ENCODE measurements at places on chromosomes 6 and 20.

DNA sequence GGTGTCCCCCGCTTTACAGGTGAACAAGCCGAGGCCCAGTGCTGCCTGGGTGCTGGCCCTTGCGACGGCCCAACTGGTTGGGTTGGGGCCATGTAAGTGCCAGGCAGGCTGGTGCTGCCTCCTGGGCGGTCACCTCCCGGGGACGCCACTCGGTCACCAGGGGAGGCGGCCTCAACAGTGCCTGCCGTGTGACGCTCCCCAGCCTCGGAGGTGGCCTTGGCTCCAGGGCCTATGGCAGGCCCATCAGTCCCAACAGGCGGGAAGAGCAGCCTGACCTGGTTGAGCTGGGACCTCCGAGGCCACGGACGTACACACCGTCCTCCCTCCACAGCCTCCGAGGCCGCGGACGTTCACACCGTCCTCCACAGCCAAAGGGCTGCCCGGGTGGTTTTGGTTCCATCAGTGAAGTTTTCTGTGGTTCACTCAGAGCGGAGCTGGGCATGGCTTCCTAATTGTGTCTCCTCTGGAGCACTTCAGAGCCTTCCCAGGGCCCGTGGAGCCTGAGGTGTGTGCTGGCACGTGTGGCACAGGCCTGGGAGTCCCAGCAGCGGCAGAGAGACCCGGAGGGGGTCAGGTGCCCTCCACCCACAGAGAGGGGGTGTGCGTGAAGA, 19.3 kb upstream of the SLCO4A1 start:
- no peak for DNase-seq

GRCh38 chr6:166466178-166467122, 83.7 kb upstream of the MPC1 start:
- peak; percentile 30 for DNase-seq

- no peak for DNase-seq
Observed at GRCh38 chr20:41182296-41183212, 45.2 kb downstream of the PLCG1 start.

- DNase-seq, result no peak
Observed at GRCh38 chr6:70080443-70081070, 214.2 kb downstream of the COL19A1 start.

- DNase-seq, result no peak
Observed at GRCh38 chr6:123022975-123023374, 26.9 kb downstream of the CLVS2 start.

DNA sequence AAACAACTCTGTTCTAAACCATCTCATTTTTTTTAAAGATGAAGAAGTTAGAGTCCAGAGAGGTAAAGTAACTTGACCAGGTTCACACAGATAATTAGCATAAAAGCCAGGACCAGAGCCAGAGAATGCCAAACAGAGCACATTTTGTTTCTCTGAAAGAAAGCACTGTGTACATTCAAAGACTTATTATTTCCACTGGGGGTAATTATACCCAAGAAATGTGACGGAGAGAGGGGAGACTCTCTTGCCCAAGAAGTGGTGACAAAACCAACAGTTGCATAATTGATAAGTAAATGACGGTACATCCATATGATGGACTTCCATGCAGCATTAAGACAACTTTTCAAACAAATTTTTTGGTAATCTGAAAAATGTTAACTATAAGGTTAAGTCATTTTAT, 111.6 kb downstream of the RTN4IP1 start:
- DNase-seq, result no peak

- DNase-seq, result no peak
Observed at GRCh38 chr20:4848041-4848440, 126.3 kb downstream of the PRND start.

DNA sequence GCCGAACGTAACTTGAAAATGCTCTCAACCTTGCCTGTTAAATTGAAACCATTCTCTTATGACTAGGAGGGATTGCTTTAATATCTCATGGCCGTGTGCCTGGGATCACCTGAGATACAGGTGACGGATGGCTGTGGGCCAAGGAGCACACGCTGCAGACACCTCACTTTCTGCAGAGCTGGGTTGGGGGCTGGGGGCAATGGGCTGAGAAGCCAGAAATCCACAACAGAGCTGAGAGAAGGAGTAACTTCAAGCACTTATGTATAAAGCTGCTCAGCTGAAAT, 170.9 kb downstream of the DTNBP1 start:
- DNase-seq, result no peak

- DNase-seq, result no peak
Observed at GRCh38 chr20:56716806-56717205, 87.7 kb downstream of the TFAP2C start.

- DNase-seq, result no peak
Observed at GRCh38 chr6:36301085-36301658, 31.3 kb downstream of the PNPLA1 start.

- no peak for DNase-seq
Observed at GRCh38 chr20:46985671-46986070, 91.0 kb downstream of the EYA2 start.

DNA sequence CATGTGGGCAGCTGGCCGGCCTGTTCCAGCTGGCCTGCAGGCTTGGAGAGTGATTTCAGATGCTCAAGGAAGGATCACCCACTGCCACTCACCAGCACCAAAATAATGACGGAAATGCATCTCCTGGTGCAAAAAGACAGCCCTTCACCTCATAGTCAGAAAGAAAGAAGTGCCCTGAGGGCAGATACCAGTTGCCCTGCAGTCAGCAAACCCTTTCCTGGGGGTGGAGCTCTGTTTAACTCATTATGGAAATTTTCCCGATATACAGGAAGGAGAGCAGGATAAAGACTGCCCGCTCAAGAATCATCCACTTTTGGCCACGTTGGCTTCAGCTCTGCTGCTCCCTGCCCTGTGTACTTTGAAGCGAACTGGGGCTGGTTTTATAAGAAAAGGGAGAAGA, 127.9 kb downstream of the GRM4 start:
- DNase-seq, result no peak

GRCh38 chr20:59577037-59577808, 27.1 kb upstream of the PHACTR3 start:
- DNase-seq, result no peak

GRCh38 chr6:154371281-154371680, 14.7 kb upstream of the IPCEF1 start:
- DNase-seq, result no peak

GRCh38 chr20:24382331-24382730, 87.1 kb upstream of the SYNDIG1 start:
- DNase-seq, result no peak

DNA sequence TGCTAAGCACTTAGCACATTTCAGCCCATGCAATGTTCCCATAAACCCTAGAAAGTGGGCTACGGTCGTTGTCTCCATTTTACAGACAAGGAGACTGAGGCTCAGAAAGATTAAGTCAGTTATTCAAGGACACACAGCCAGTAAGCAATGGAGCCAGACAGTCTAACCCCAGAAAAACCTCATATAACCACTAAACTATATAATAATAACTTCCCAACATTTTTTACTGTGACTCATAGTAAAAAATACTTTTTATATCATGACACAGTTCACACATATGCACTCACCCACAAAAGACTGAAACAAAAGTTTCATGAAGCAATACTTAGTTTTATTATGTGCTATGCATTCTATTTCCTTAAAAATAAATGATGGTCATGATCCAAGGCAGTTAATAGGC, 66.2 kb upstream of the EYA2 start:
- no peak for DNase-seq

DNA sequence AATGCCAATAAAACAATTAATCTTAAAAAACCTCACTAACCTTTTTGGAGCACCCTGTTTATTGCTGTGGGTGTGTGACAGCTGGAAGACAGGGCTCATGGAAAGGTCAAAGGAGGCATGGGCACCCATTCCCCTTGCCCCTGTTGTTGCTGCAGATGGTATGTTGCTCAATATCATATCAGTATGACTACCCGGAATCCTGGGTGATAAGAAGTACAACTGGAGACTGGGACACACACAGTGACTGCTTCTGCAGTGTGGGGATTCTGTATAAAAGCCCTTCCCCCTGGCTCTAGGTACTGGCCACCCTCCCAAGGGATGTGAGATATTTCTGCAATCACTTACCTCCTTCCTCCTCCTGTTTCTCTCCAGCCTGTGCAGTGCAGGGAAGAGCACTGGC, 47.3 kb upstream of the IL20RA start:
- DNase-seq, result no peak

GRCh38 chr20:36313476-36313875, 7.3 kb downstream of the DLGAP4 start:
- DNase-seq, result no peak

GRCh38 chr20:39295301-39295700, 333.2 kb downstream of the DHX35 start:
- DNase-seq, result no peak

- no peak for DNase-seq
Observed at GRCh38 chr6:16048221-16048620, 80.7 kb upstream of the MYLIP start.

DNA sequence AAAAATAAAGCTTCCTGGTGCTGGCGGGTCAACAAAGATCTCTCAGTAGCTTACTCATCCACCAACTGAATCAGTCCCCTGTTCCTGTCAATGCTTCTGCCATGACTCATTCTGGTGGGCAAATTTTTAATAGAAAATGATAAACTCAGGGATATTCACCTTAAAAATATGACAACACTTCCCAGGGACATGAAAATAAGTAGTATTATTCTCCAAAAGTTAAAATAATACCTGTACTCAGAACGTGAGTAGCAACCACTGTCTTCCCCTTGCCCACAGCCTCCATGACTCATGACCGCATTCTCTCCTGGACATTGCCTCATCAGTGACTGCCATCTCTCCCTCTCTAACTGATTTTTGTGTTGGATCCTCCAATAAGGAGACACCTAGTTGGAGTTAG, 552.3 kb downstream of the KIF16B start:
- DNase-seq, result no peak

GRCh38 chr6:52610745-52611355, 34.0 kb upstream of the TRAM2 start:
- DNase-seq, result no peak

DNA sequence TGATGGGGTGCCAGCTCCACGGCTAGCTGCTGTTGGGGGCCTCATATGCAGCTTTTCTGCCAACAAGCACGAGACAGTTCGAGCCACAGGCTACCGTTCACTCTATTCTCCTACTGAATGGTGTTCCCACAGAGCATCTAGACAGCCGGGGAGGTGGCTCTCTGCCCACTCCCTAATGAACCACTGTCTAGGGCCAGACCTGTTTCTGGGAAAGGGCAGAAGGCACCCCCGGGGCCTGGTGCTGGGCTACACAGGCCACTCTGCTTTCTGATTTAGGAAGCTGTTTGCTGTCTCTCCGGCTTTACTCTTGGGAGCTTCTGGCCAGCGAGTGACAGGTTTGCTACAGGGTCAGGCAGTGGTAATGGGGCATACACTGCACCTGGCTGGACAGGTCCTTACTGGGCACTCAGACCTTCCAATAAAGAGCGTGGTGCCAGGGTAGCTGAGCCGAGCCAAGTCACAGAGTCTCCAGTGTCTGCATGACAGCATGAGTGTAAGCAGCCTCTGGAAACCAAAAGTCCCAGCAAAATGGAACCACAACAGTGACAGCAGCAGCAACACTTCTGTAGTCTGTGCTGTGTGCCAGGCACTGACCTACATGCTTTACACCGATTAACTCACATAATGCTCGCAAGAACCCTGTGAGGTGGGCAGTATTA, 8.4 kb downstream of the CCDC167 start:
- DNase-seq, result no peak

- DNase-seq, result no peak
Observed at GRCh38 chr6:32271429-32271828, 47.6 kb upstream of the NOTCH4 start.

GRCh38 chr6:126293891-126294524, 45.9 kb upstream of the CENPW start:
- DNase-seq, result no peak

GRCh38 chr6:125066964-125067363, 86.6 kb upstream of the TPD52L1 start:
- DNase-seq, result no peak

DNA sequence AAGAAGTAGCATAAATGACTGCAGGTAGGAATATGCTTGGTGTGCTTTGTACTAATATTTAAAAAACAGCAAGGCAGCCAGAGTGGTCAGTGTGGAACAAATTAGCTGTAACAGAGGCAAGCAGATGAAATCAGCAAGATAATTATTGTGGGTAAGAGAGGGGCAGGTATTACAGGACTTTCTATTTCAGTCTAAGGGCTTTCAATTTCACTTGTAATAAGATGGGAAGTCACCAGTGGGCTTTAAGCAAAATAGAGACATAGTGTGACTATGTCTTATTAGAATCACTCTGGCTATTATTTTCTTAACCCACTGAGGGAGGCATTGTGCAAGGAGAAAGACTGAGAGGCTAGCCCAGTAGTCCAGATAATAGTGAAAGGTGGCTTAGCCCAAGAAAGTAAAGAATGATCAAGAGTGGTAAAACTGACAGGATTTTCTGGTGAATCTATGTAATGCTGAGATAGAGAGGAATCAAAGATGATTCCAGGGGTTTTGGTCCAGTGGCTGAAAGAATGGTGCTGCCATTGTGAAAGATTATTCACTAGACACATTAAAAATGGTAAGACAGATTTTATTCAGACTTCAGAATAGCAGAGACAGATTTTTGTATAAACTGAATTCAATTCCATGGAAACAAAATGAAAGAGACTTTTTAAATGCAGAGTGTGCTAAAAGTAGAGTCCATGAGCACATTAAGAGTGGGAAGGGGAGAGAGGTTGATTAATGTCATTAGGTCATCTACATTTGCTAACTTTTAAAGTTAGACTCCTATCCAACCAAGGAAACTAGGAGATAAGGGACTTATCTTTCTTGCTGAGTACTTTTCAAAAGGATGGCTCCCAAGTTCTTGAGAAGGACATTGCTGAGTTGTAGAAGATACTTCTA, 1136.0 kb downstream of the HACE1 start:
- no peak for DNase-seq

DNA sequence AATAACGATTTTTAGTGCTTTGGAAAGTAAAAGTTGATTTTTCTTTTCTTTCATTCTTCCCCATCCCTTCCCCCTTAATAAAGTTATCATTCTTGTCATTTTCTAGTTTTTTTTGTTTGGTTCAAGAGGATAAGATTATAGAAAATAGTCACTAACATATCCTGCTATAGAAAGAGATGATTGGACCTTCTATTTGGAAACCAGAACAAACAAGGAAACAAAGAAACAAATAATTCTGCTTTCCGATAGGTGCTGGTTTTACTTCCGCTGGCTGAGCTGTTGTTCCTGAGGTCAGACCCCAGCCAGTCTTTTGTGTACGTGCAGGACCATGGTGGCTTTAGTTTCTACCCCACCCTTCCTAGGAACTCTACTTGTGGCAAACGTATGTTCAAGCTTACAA, at the start of gene CDH26:
TSS of gene CDH26 (plus strand) at position 301 of the 400 bp plus-strand sequence. CDS start 304 bp downstream, outside the sequence.
- no peak for DNase-seq

All from body of pancreas (tissue), 4 donors.